Activated T-cell treated with anti-CD3 and anti-CD28 coated beads for 1 hour (primary cell): ENCODE measurements at places on chromosomes 5 and 9.

DNA sequence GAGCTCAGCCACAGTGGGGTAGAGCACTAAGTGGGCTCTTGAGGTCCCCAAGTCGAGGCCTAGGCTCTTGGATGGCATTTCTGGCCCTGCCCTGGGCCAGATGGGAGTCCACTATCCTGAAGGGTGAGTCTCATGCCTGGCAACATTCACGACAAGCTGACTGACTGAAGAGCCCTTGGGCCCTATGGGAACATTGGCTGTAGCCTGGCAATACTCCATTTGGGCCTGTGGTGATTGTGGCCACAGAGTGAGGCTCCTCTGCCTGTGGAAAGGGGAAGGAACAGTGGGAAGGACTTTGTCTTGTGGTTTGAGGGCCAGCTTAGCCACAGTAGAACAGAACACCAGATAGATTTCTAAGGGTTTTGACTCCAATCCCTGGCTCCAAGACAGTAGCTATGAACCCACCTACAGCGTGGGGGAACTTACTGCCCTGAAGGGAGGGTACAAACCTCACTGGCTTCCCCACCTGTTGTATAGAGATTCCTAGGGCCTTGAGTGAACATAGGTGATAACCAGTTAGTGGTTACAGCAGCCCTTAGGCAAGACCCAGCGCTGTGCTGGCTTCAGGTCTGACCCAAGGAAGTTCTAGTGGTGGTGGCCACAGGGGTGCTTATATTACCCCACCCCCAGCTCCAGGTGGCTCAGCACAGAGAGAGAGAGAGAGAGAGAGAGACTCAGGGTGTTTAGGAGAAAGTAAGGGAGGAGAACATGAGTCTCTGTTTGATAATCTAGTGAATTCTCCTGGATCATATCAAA is 72.4 kb downstream of the KIAA0825 start:
- DNase-seq: no peak

- no peak for DNase-seq
Observed at GRCh38 chr5:173902743-173903142, 14.6 kb downstream of the CPEB4 start.

GRCh38 chr5:34676416-34676815 is 20.3 kb downstream of the RAI14 start:
- no peak for DNase-seq

GRCh38 chr9:76018761-76019160 is 128.3 kb downstream of the PCSK5 start:
- DNase-seq: no peak

DNA sequence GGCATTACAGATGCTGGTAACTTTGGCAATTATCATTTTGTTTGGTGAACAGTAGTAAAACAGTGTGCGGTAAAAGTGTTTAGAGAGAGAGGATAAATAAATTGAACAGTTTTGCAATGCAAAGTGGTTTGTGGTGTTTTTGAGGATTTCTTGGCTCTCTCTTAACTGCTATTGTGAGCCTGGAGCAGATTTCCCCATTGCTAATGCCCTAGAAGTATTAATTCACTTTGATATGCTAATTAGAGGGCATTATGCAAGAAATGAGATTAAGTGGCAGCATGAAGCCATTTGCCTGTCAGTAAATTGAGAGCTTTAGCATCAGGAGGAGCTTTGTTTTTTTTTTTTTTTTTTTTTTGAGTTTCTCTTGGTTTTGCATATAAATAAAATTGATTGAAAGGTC is 8.2 kb downstream of the PBX3 start:
- no peak for DNase-seq

DNA sequence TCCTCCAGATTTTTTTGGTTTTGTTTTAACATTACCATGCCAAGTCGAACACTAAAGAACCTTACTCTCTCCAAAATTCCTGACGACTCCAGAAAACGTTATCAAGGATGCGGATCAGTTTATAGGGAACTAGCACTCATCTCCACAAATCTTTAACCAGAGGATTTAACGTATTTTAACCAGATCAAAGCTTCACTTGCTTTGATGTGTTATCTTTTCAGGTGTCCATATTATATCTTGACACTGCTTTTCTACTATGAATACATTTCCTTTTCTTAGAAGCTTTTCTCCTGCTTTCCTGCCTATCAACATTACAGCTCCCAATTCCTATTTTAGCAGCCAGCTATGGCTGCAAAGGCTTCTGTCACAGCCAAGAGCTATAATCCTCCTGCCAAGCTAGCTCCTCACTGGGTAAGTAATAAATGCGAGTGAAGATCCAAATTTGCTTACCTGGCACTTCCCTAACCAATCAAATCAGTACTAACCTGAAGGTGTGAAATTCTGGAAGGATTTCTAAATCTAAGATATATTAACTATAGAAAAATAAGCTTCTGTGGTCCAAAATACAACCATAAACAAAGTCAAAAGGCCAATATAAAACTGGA is 60.2 kb downstream of the CDC14B start:
- DNase-seq: no peak

GRCh38 chr5:44991693-44992092 is 182.9 kb downstream of the MRPS30 start:
- no peak for DNase-seq

GRCh38 chr5:133455676-133456075 is 156.7 kb downstream of the FSTL4 start:
- DNase-seq: no peak

DNA sequence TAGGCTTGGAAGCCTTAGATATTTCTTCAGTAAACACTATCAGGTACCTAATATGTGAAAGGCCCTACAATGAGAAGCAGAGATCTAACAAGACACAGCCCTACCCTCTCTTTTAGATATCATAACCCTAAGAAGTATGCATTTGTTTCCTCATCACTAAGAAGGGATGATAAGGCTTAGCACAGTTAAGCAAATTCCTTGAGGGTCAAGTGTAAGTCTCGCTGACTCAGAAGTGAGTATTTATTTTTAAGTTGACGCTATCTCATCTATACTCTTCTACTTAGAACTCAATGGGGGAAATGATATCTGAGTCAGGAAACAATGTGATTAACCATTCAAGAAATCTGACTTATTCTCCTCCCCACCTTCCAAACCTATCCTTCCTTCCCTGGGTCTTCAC is 149.7 kb downstream of the ESM1 start:
- no peak for DNase-seq

DNA sequence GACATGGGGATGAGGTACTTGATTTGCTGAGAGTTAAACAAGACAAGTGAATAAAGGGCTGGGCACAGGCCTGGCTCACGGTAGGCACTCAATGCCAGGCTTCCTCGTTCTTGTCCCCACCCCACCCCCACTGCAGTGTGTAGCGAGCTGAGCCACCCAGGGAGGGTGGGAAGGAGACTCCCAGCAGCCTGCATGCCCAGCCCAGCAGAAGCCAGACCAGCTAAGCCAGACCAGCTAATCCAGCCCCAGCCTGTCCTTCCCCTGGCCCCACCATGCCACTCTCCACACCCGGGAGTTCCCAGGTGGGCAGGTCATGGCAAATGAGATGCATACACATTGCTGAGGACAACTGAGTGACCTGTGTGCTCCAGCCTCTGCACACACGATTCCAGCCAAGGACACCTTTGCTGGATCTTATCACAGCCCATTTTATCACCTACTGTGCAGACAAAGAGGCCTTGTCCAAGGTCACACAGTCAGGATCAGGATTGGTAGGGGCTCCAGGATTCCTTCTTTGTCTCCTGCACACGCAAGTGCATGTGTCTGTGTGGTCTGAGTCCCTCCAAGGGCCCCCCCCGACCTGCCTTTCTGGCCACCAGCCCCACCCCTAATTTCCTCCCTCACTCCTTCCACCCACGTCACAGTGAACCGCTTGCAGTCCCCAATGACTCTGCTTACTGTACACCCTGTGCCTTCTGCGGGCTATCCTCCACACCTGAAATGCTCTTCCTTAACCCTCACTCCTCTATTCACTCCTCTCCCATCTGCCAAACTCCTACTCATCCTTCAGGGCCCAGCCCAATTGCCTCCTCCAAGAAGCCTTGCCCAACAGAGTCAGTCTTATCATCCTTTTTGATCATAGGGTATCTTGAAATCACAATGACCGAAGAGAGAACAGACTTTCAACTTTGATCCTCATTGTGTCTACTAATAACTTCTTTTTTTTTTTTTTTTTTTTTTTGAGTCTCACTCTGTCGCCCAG is 26.6 kb downstream of the DUSP1 start:
- DNase-seq: no peak

- no peak for DNase-seq
Observed at GRCh38 chr5:139979943-139980342, 63.2 kb downstream of the NRG2 start.

GRCh38 chr5:73943397-73943796 is 317.4 kb downstream of the ARHGEF28 start:
- no peak for DNase-seq

- DNase-seq: no peak
Observed at GRCh38 chr5:175116466-175117048, 327.4 kb downstream of the DRD1 start.

DNA sequence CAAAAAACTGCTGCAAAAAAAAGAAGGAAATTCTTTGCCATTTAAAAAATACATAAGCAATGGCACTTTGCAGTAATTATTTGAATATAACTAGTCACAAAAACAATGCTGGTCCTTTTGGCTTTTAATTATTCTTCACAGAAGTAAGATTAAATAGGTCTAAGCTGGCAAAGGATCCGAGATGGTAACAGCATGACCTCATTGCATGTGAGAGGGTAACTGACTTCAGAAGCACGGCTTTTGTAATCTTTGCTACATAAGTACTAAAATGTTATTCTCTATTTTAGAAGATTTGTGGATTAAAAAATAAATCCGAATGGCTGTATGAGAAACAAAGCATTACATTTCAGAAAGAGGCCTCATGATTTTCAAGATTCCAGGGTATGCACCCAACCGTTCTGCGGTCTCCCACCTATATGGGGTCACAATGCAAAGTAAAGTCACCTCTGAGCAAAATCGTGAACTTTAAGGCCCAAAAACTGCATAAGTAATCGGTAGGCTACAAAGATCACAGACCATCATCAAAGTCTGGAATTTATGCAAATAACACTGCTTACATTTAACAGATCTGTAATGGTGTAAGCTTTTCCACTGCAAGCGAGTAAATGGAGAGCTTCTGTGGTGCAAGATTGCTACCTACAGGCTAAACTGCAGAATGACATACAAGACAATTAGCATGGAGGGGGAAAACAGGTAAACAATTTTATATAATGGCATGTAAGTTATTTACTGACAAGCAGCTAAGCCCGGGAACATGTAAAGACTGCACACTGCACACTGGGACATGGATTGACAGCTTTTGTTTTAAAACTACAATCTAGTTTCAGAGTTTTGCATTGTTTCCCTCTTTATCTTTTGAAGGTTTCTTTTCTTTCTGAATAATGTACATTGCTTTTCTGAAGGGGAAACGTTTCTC is 231.6 kb downstream of the SLF1 start:
- no peak for DNase-seq

- no peak for DNase-seq
Observed at GRCh38 chr5:135604056-135604455, 25.3 kb upstream of the CXCL14 start.

DNA sequence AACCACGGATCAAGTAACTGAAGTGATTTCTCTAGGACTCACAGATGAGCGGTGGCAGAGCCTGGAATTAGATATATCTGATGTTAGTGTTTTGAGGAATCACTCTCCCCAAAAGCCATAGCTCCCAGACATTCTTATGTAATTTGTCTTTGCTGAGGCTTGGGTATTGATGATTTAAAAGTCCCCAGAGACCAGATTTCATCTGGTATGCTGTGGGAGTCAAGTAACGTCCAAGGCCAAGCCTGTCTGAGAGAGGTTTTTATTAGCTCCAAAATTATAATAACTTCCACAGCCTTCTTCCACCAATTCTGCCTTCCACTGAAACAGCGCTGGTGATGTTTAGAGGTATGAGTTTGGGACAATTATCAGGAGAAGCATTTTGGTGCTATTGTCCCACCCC is 21.3 kb upstream of the KCNIP1 start:
- DNase-seq: no peak

DNA sequence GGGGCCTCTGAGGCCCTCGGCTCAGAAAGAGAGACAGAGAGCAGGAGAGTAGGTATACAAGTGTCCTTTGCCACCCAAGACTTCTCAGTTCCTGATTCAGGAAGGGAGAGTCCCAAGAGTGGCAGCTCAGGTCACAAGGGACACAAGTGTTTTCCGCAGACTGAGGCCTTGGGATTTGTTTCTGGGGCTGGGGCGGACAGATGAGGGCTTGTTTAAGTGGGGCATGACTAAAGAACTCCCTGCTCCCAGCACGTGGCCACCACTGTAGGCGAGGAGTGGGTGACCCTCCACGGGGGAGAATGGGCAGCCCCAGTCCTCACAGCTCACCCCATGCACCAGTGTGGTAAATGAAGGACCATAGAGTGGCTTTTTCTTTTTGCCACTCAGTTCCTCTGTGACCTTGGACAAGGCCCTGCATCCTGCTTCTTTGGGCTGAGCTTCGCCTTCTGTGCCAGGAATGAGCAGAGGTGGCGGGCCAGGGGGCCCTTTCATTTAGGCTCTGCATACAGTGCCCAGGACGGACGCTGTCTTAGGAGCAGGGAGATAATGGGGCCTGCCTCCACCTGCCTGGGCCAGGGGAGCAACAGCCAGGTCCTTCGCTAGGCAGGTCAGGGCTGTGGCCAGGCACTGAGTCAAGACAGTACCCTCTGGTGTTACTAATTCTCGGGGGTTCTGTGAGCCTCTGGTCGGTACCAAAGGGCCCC is 50.8 kb downstream of the AMBP start:
- DNase-seq: no peak

GRCh38 chr5:135641319-135641718 is 62.5 kb upstream of the CXCL14 start:
- no peak for DNase-seq

DNA sequence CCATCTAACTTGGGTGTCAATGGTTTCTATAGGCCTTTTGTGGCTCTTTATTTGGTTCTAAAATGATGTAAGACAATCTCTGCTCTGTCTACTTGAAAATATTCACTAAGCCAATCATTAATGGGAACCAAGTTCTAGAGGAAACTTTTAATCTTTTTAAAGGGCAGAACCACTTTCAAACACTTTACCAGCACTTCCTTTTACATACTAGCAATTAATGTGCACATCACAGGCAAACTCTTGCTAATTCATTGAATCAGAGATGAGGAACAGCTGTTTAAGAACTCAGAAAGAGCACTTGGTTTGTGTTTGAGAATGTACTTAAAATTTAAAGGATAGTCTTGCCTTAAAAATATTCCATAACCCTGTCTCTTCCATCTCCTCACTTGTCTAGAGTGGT is 83.4 kb downstream of the PAPPA start:
- no peak for DNase-seq

DNA sequence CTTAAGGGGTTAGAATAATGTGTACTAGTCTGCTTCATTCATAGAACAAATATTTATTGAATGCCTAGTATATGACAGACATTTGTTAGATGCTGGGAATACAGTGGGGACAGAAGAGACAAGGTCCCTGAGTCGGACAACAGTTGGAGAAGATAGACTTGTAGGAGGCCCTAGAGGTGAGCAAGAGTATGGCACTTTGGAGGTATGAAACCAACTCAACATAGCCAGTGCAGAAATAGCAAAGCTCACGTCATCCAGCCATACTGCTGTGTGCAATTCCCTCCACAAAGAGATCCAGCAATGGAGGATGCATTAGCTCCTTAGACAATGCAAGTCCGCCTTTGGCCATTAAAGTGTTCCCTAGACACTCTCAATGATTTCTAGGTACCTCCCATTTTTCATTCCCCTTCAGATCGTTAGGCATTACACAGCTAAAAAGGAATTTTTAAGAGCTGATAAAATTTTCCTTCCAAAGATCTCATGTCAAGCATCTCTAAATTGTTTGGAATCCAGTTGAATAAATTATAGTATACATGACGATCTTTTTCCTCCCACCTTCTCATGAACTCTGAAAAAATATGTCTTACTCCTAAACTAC is 1949.6 kb upstream of the WWC1 start:
- no peak for DNase-seq
